Activated CD8-positive, alpha-beta memory T cell treated with anti-CD3 and anti-CD28 coated beads for 4 hours (primary cell): ENCODE measurements at places on chromosomes 16 and 17.

GRCh38 chr17:72357764-72358365 lies 237.0 kb downstream of the SOX9 start:
- DNase-seq, result no peak

- no peak for DNase-seq
Measured at GRCh38 chr16:87410530-87410929, 18.4 kb downstream of the MAP1LC3B start.

- no peak for DNase-seq
Measured at GRCh38 chr17:48644910-48645557, 18.9 kb upstream of the HOXB9 start.

DNA sequence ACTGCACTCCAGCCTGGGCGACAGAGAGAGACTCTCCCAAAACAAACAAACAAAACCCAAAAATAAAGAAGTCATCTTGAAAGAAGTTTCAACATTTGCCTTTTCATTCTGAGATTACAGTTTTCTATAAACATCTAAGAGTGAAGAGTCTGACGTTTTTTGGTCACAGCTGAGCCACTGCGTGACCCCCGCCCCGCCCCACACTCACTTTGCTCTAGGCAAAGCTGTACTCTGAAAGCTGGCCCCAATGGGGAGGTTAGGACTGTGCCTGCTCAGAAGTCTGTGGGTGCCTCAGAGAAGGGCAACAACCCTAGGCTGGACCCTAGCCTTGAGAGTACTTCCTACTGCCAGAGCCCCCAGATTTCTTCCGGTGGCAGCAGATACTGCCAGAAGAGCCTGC lies 19.3 kb downstream of the CYB5D2 start:
- DNase-seq, result no peak

DNA sequence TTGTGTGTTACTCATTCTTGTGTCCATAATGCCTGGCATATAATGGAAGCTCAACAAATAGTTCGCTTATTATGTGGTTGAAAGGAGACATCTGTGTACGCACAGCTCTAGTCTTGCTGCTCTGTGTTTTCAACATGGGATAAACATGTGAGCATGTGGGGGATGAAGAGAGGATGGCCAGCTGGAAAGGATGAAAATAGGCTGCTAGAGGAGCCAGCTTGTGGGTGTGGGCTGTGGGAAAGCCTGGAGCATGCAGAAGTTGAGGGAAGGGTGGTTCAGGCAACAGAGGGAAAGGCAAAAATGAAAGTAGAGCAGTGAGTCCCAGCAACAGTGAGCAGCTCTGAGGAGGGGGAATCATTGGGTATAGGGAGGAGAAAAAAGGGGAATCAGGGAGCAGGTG lies 324.6 kb upstream of the CDH11 start:
- DNase-seq, result no peak

- no peak for DNase-seq
Measured at GRCh38 chr17:14202388-14203166, 34.1 kb downstream of the CDRT15 start.

DNA sequence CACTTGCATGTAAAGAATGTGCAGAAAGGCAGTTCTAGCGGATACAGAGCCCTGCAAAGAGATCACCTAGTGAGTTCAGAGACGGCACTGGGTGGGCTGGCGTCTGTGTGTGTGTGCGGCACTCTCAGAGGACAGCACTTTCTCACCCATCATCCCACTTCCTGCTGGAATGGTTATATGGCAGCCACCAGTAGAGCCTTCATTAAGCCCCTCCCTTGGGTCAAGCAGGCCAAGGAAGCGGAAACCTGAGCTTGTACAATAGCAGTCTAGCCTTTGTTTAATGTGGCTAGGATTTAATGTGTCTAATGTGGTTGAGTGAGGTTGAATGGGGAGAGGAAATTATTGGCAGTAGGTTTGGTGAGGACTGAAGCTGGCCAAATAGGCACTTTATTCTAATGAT lies 88.3 kb upstream of the ELAC2 start:
- DNase-seq, result no peak

- peak; percentile 40 for DNase-seq
Measured at GRCh38 chr16:1543085-1543896, 9.8 kb downstream of the TMEM204 start.

GRCh38 chr17:52982331-52982730 lies 823.8 kb upstream of the CA10 start:
- no peak for DNase-seq
